Iris pigment epithelial cell (primary cell): ENCODE measurements at places on chromosomes 13 and 19.

- DNase-seq: no peak
Measured at GRCh38 chr13:35643625-35644024, 167.1 kb upstream of the MAB21L1 start.

GRCh38 chr19:18109733-18110608 is 12.4 kb downstream of the MAST3 start:
- DNase-seq: peak; percentile 13

- DNase-seq: no peak
Measured at GRCh38 chr13:111915104-111915551, 151.8 kb upstream of the SOX1 start.

DNA sequence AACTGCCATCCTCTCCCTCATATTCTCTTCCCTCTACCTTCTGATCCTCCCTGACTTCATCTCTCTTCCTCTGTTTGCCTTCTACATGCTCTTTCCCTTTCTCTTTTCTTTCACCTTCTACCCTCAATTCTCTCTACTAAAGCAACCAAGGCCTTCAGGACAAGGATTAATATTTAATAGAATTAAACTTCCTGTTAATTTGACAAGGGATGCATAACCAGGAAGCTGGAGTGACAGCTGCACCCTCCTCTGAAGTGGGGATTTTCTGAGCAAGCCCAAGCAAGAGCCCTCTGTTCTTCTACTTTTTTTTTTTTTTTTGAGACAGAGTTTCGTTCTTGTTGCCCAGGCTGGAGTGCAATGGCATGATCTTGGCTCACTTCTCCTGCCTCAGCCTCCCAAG is 63.4 kb upstream of the MED4 start:
- DNase-seq: no peak

GRCh38 chr13:30745906-30746686 is 10.8 kb downstream of the ALOX5AP start:
- no peak for DNase-seq

GRCh38 chr19:15241259-15241910 is 9.1 kb upstream of the EPHX3 start:
- no peak for DNase-seq

GRCh38 chr13:21478881-21479808 is 20.0 kb upstream of the ZDHHC20 start:
- DNase-seq: peak; percentile 75

- no peak for DNase-seq
Measured at GRCh38 chr19:16141043-16141442, 2.4 kb upstream of the HSH2D start.

DNA sequence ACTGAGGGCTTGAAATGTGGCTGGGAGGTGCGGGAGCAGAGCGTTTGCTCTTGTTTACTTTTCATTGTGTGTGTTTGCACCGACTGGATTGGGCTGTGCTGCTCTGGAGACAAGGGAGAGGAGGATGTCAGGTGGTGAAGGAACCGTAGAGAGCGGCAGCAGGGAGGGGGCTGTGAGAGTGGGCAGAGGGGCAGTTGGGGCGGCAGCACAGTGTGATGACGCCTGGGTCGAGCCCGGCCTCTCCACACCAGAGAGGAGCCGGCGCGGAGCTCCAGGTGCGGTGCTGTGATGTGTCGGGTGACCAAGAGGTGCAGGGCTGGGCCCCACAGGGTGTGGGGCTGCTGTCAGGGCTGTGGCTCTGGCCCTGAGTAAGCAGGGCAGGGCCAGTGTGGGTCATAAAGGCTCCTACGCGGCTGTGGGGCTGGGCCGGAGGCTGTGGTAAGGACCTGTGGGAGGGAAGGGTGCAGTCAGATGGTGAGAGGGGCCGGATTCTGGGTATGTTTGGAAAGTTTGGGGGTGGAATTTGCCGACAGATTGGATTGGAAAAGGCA is 10.5 kb downstream of the NAXD start:
- no peak for DNase-seq

GRCh38 chr13:50598338-50598737 is 245.2 kb downstream of the DLEU7 start:
- no peak for DNase-seq

GRCh38 chr13:51846756-51847155 is 1.8 kb upstream of the TMEM272 start:
- DNase-seq: no peak

- no peak for DNase-seq
Measured at GRCh38 chr19:35620001-35620400, 7.5 kb downstream of the HAUS5 start.

GRCh38 chr13:101453784-101454201 is 1.3 kb downstream of the ITGBL1 start:
- DNase-seq: no peak
